Vagina (tissue), 2 donors: ENCODE measurements at places on chromosomes 11 and 22.

DNA sequence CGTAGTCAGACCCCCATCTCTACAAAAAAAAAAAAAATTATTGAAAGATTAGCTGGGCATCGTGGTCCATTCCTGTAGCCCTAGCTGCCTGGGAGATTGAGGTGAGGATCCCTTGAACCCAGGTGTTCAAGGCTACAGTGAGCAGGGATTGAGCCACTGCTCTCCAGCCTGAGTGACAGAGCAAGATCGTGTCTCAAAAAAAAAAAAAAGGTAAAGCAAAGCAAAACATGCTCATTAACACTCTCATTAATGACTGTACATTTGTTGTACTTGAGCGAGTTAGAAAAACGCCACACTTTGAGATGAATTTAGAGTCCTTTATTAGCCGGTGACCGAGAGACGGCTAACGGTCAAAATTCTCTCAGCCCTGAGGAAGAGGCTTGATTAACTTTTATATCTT is 6.2 kb upstream of the SERHL2 start:
- no peak for DNase-seq

- no peak for DNase-seq
These were observed 54.6 kb downstream of the PLEKHA7 start for GRCh38 chr11:16959602-16960001.

- no peak for DNase-seq
These were observed 45.1 kb upstream of the PAX6 start for GRCh38 chr11:31856248-31856647.

DNA sequence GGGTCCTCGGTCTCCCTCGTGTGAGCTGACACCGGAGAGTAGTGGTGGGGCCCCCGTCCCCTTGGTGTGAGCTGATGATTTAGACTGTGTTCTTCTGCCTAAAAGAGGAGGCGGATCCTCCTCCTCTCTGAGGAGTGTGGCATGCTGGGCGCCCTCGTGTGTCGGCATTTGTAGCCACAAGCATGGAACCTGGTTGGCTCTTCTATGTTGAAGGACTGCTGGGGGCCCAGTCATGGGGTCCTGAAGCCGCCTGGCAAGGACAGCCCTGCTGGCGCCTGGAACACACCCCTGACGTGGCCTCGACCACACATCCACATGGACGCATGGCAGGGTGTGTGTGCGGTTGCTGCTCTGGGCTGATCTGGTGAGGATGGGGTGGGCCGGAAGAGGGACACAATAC is 50.2 kb downstream of the AP2A2 start:
- no peak for DNase-seq

GRCh38 chr22:43337385-43337784 is 5.8 kb downstream of the SCUBE1 start:
- DNase-seq, result no peak

DNA sequence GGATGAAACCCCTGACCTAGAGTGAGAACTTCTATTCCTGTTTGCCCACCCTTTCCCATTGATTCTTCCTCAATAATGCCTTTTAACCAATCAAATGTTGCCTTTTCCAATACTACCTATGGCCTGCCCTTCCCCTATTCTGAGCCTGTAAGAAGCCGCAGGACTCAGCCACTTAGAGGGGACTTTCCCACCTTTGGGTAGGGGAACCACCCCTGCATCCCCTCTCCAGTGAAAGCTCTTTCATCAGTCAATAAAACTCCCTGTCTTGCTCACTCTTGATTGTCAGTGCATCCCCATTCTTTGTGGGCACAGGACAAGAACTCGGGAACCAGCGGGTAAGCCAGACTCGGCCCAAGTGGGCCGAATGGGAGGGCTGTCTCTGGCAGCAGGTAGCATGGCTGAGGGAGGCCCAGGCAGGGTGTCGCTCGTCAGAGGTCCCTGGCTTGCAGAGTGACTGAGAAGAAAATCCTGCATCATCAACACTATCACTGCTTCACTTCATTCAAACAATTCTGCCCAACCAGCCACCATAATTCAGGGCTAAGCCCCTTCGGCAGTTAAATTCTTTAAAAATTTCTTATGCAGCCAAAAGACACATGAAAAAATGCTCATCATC is 30.4 kb downstream of the LDHAL6A start:
- DNase-seq, result no peak

DNA sequence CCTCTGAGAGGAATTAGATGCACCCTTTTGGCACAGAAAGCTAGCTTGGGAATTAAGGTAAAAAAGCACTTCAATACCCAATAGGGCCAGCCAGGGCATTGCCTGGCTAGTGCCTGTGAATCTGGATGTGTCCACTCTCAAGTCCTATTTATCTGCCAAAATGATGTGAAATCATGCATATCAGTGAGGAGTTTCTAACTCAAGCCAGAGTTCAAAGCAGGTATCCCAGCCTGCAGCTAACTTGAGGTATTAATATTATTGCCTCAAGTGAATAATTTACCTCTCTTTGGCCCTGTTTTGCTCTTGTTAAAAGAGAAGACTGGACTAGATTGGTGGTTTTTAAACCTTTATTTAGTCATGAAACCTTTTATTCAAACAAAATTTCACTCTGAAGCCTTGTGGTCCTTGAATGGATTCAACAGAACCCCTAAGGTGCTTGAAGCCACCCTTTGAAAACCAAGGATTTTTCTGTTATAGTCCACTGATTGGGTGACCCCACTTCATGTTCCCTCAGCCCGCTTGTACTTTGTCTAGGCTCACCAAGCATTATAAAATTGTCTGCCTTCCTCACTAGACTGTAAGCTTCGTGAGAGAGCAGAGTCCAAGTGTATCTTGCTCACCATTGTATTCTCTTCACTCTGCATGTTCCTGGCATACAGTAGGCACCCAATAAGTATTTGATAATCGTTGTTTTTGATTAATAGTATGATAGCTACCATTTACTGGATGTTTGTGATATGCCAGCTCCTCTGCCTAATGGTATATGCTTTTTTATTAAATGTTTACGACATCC is 4.5 kb downstream of the RNF121 start:
- no peak for DNase-seq

DNA sequence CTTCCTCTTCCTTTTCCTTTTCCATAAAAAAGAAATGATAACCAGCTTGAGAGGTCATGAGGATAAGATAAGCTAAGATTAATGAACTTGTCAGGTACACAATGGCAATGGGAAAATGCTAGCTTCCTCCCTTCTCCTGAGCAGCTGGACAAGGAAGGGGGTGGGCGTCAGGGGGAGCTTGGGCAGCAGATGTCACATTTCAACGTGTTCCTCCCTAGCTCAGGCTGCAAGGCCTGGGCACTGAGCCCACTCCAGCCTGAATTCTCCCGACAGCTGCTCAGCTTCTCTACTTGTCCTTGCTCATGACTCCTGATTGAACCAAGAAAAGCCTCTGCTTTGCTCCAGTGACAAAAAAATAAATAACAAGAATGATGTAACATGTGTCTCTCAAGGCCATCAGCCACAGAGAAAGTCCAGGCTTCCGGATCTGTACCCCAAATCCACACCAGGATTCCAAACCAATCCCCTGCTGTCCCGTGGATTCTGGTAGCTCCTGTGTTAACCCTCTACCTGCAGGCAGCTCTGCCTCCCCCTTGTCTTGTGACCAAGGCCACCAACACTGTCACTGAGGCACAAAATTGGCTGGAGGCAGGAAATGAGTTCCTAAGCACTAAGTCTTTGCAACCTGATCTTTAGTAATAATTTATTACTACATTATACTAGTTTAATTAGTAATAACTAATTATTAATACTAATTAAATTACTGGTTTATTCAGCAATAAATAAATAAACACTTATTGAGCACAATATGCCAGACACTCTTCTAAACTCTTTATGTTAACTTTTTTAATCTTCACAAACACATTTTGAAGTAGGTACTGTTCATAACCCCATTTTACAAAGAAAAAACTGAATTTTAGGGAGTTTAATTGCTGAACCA is 146.5 kb downstream of the CCDC34 start:
- DNase-seq, result no peak

- DNase-seq, result no peak
These were observed 37.7 kb downstream of the EIF4ENIF1 start for GRCh38 chr22:31451709-31452571.

DNA sequence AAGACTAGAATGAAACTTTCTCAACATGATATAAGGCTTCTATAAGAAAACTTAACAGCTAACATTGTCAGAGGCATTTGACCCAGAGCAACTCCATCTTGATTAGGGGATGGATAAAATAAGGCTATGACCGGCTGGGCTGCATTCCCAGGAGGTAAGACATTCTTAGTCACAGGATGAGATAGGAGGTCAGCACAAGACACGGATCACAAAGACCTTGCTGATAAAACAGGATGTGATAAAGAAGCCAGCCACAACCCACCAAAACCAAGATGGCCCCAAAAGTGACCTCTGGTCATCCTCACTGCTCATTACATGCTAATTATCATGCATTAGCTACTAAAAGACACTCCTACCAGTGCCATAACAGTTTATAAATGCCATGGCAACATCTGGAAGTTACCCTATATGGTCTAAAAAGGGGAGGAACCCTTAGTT is 135.2 kb downstream of the TTC28 start:
- DNase-seq, result no peak

- no peak for DNase-seq
These were observed 12.1 kb downstream of the SPATA19 start for GRCh38 chr11:133832991-133833897.

DNA sequence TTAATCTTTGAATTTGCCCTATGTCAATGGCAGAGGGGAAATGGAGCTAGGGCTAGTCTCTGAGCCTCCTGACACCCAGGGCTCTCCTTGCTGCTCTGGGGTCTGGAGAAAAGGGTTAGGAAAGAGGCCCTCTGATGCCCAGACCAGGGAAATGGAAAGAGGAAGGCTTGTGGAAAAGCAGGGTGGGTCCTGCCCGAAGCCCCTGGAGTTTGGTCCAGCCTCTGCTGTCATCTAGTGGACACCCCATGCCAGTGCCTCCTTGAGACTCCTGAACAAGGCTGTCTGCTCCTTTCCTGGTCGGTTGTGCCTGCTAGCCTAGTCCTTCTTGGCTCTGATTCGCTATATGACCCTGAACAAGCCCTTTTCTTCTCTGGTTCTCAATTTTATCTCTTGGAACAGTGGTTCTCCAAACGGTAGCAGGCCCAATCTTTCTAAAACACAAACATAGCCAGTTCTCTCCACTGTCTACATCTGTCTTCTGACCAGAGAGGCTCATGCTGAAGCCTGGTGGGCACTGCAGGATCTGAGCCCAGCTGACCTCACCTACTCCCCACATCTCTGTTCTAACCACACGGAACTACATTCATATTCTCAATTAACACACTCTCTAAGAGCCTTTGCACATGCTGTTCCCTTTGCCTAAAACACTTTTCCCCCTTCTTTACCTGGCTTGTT is 8.8 kb upstream of the PLA2G3 start:
- no peak for DNase-seq

DNA sequence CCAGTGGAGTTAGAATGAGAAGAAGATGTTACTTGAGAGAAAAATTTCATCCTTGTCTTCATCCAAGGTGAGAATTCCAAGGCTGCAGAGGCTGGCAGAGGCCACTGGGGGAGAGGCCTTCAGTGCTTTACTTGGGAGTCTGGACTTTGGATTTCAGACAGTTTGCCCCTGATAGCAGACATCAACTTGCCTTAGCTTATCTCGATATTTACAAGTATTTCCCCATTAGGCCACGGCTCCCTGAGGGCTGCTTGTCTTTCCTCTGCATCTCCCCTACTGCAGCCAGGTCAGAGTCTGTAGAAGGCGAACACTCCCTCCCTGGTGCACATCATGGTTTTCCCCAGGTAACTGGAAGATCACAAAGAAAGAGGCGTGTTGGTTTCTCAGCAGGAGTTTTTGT is 29.9 kb upstream of the BSX start:
- no peak for DNase-seq
